WTC11 (cell line): ENCODE measurements at places on chromosomes 7 and 10.

- DNase-seq, result no peak
These were observed 48.6 kb downstream of the ARHGAP21 start for GRCh38 chr10:24674892-24675632.

DNA sequence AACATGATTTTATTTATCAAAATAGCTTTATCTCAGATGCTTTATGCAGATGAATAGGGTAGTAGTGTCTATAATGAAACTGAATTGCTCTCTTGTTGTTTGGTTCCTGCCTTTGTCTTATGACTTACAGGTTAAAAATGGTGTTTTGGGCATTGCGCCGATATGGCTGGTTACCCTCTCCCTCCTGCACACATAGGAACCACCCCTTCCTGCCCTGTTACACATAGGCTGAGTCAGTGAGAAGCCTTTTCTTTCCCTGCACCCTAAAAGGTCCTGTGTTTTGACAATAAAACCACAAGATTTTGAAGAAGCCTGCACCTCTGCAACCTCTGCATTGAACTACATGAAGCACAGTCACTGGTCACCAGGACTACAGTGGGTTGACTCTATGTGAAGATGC is 655.8 kb upstream of the ANKRD30A start:
- DNase-seq, result no peak

DNA sequence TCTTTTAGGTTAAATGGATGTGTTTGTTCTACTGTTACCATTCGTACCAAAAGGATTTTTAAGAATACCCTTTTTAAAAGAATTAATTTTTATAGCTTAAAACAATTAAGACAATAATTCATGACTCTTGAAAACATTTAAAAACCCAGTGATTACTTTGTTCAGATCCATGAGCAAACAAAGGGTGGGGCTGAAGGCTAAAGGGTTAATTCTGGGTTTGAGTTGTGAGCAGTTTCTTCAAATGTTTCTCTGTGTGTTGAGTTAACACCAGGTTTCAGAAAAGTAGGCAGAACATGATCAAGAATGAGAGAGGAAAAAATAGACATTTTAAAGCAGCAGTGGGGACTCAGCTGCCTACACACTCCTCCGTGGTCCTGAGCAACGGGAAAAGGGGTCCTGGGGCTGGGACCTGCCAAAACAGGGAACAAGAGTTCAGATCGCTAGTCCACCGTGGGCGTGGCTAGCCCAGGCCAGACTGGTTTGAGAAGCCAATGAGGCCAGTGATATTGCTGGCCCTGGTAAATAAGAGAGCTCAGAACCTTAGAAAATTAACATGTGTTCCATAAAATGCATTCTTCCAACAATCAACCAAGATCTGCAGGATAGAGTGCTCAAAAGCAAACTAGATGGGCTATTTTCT is 14.9 kb upstream of the EZH2 start:
- DNase-seq, result peak; percentile 42

DNA sequence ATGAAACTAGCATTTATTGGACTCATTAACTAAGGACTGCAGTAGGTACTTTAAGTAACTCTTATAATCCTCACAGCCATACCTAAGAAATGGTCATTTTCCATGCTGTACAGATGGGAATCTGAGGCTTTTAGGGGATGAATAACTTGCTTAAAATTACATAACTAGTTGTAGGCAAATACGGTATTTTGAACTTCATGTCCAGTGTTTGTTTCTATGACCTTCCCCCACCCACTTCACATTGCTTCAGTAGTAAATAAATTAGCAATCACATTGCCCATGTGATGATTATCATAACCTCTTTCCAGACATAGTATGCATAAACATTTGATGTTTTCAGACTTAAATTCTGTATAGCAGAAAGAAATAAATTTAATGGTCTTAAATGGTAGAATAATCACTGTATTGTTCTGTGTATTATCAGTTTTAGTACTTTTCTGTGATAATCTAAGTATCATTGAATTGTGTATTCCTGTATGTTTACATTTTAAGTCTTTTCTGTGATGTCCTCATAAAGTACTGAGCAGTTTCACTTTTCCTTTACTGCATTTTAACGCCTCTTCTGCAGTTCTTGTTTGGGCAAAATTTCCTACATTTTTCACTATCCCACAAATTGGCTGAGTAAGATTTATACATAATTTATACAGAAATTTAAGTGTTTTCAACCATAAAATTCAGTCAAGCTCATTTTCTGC is 48.3 kb downstream of the ANKIB1 start:
- DNase-seq, result no peak

DNA sequence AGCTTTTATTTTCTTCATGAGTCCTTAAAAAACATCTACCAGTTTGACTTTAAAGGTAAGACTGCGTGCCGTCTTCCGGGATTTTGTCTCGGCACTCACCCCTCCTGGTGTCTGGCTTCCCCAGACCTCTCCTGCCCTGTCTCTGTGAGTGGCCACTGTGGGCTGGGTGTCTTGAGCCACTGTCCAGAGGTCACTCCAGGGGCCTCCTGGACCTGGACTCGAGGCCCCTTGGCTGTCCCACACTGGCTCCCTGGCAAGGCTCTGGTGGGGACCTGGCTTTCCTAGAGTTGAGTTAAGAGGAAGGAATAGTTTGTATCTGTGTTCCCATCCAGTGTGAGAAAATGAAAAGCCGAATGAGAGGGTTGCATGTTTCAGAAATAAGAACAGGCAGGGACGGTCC is 95.5 kb downstream of the NKX6-2 start:
- no peak for DNase-seq

DNA sequence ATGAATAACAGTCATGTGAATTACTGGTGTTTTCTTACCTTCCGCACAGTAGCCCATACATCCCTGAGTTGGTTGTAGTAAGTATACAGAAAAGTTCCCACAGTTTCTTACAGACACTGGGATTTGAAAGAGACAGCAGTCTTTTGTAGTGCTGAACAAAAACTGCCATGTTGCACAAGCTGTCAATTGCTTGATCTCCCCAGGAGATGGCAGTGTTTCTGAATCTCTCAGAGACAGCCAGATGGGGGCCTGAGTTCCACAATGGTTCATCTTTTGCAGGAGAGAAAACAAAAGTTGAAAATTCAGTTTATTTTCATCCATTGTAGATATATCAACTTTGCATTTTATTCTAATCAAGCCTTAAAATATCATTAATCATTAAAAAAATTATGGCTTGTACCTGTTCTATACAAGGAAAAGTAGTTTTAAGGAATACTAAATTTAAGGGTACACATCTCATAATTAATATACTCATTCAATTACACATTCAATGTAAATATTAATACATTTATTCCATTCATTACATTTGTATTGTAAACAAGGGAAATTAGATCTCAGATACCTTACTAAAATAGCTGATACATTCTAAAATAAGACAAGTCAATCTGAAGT is 14.5 kb downstream of the VWDE start:
- DNase-seq, result peak; percentile 65

DNA sequence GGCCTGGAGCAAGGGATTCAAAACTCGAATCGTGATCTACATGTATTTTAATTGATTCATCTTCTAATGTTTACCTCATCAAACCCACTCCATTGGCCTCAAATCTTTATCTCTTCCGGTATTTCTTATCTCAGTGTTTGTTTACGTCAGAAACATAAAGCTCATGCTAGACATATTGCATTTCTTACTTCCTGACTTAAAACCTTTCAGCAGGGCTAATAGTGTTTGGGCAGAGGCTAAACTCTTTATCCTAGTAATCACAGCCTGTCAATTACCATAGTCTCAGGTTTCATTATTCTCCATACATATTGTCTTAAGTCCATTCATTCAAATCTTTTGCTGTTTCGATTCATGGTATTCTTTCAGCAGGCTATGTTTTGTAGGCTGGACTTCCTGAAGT is 81.3 kb upstream of the AGR3 start:
- no peak for DNase-seq

DNA sequence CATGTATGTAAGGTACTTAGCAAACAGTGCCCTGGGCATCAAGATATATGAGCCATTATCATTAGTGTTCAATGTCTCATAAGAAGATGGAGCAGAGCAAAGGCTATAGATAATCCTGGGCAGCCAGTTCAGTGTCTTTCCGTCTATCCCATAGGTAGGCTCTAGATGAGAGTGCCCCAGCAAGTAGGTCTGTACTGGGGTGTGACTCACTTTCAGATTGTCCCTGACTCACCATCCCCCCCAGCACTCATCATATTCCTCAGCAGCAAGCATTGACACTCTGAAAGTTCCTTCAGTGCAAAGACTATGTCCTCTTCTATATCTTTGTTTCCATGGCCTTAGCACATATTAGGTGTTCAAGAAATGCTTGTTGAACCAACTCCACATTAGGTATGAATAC is 20.0 kb upstream of the FAM204A start:
- no peak for DNase-seq

- no peak for DNase-seq
These were observed 85.6 kb downstream of the NEUROD6 start for GRCh38 chr7:31254926-31255325.

GRCh38 chr7:68700414-68700813 is 897.9 kb upstream of the AUTS2 start:
- DNase-seq, result no peak

DNA sequence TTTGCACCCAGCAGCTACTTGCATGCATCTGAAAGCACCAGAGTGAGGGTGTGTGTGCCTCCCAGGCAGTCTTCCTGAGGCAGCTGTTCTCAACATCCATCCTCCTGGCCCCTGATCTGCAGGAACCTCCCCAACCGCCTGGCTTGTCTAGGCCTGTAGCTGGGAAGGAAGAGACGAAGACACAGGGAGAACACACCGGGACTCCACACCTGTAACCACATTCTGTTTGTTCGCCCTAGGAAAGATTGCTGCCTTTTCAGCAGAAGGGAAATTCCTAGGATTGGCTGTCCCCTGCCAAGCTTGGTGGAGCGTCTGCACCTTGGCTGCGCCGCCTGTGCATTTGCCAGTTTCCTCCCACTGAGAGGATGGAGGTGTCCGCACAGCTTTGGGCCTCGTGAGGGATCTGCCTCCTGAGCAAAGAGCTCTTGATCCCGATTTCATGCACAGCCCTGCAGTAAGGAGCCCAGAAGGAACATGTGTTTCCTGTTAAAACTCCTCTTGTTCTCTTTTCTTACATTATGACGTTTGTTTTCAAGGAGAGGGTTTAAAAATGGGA is 154.6 kb downstream of the TPST1 start:
- DNase-seq, result no peak

DNA sequence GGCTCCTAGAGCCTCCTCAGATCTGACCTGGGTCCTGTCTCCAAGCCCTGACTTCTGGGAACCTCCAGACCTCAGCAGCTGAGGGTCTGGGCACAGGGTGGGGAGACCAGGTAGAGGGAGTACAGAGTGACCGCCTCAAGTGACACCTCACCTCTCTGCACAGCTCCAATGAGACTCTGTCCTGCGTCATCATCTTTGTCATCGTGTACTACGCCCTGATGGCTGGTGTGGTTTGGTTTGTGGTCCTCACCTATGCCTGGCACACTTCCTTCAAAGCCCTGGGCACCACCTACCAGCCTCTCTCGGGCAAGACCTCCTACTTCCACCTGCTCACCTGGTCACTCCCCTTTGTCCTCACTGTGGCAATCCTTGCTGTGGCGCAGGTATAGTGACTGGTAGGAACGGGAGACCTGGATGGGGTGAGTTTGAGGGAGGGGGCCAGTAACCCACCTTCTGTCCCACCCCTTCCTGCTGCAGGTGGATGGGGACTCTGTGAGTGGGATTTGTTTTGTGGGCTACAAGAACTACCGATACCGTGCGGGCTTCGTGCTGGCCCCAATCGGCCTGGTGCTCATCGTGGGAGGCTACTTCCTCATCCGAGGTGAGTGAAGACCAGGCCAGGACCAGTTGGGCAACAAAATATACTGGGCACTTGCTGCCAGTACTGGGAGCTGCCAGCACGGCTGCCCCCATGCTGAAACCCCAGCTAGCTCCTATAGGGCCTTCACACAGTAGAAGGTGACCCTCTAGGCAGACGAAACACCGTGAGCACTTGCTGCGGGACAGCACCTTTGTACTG is 17.8 kb downstream of the SMO start:
- no peak for DNase-seq

- DNase-seq, result no peak
These were observed 49.4 kb downstream of the BUB3 start for GRCh38 chr10:123203393-123204126.

GRCh38 chr7:32892521-32893206 is 1.1 kb upstream of the KBTBD2 start:
- DNase-seq, result peak; percentile 58

DNA sequence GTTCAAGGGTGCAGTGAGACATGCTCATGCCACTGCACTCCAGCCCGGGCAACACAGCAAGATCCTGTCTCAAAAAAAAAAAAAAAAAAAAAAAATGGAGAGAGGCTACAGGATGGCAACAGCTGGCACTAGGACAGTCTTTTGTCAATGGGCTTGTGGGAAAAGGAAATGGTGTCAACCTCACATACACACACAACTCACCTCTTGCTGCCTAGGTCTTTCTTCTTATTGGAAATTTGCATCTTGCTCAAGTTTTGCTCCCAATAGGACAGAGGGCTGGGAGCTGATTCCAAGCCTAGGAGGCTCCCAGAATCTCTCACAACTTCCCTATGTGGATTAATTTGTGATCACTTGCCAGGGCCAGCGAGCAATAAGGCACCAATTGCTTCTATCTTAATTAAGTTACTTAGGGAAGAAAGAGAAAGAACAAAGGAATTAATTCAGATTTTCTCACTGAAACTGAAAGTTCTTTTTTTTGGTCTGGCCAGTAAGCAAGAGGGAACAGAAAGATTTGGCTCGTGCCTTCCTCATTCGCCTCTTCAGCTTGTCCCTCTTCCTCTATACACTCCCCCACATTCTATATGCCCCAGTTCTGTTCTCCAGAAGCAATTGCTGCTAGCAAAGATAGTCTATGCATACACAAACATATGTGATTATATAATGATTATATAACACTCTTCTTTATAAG is 33.8 kb downstream of the MAP3K8 start:
- DNase-seq, result no peak

DNA sequence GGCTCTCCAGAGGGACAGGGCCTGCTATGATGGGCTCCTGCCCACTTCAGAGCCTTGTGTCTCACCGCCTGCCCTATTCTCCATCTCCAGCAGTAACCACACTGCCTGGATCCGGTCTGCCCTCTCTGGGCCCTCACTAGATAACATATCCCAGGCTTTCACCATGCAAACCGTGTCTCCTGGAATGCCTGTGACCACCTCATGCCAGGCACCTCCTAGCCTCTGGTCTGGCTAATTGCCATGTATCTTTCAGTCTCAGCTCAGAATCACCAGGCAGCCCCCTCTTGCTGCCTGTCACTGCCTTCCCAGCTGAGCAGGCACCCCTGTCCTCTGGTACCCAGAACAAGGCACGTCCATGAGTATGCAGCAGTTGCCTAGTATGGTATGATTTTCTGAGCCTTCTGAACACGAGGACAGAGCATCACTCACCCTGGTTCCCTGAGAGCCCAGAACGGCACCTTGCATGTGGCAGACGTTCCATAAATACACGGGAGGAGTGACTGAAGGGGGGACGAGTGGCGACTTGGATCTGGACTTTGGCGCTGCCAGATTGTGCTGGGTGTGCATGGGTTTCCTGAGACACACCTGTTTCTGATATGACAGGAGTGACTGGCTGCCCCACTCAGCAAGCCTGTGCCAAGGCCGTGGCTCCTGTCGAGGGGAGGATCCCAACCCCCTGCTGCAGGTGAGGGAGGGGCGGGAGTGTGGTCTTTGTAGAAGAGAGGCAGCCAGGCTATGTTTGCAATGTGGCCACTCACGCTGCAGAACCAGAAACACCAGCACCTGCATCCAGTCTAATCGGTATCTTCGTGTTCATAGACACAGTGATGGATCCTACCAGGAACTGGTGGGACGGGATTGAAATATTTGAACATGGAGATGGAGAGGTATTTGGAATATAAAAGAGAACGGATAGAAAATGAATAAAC is 95.2 kb downstream of the VOPP1 start:
- no peak for DNase-seq

GRCh38 chr7:90749774-90750173 is 153.7 kb downstream of the CDK14 start:
- DNase-seq, result no peak

GRCh38 chr10:35219891-35220890 is 93.5 kb downstream of the CREM start:
- no peak for DNase-seq
